Neural crest cell (in vitro differentiated cells): ENCODE measurements at places on chromosomes 16 and 17. TPM values are rescaled to one million over a fixed set of nuclear protein-coding genes. Genes with fewer than 3 reads are reported as not detected.

The RCVRN gene
- 0.09 and 0.35 TPM in 2 replicates for total RNA-seq

The IL34 gene
- total RNA-seq, result 0.16 and 0.47 TPM in 2 replicates

The GINS2 gene
- total RNA-seq, result 74.0 and 82.2 TPM in 2 replicates

The VTN gene
- 0.40 and 0.68 TPM in 2 replicates for total RNA-seq

The CRYM gene
- 1.2 and 2.2 TPM in 2 replicates for total RNA-seq

The GPR142 gene
- total RNA-seq, result 0.23 TPM in 1 of 2 replicates, not detected in the other

The ADAMTS18 gene
- 0.12 TPM in 1 of 2 replicates, not detected in the other for total RNA-seq

The KRTAP2-2 gene
- total RNA-seq, result not detected in 2 replicates

- no peaks in the 10 kb centered on the region for H3K27me3 ChIP-seq
- H3K27ac ChIP-seq, result no peak overlapping the region
- H3K4me1 ChIP-seq, result peaks cover 13% of the 10 kb centered on the region
- no peak overlapping the region for H3K4me3 ChIP-seq
Measured at GRCh38 chr17:5915337-5915736, 154.8 kb upstream of the WSCD1 start.

- H3K36me3 ChIP-seq, result no peaks in the 10 kb centered on the region
- DNase-seq, result no peak
- H3K4me1 ChIP-seq, result peaks cover 4% of the 10 kb centered on the region
- H3K27me3 ChIP-seq, result no peaks in the 10 kb centered on the region
Measured at GRCh38 chr17:63950940-63951907, 19.1 kb upstream of the CD79B start.

DNA sequence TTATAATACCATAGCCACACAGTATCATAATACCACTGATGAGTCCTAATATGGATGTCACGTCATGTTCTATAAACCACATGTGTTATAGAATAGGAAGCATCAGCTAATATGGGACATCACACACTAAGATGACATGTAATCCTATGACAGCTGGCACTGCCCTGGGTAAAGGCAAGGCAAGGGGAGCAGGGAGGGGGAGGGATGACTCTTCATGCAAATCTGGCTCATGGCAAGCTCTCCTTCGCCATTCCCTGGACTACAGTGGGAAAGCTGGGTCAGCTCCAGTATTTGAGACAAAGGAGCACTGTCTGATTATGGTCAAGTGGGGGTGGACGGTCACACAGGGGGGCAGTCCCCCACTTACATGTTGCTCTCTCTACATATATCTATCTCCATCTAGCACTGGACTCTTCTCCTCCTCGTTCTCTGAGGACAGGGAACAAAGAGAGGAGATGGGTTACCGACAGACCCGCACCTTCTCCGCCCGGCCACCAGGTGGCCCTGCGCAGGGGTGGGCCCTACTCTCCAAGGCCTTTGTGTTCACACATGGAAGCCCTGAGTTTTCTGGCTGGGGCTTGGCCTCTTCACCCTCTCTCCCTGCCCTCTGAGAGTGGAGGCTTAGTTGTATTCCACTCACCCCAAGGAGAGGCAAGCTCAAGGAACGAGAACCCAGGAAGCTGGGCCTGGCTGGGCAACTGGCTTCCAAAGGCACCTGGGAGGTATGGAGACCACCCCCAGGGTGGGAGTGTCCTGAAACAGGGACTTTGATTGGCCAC lies 23.4 kb upstream of the MPO start:
- no peak overlapping the region for H3K4me3 ChIP-seq
- no peaks in the 10 kb centered on the region for H3K36me3 ChIP-seq
- no peak overlapping the region for H3K27ac ChIP-seq

DNA sequence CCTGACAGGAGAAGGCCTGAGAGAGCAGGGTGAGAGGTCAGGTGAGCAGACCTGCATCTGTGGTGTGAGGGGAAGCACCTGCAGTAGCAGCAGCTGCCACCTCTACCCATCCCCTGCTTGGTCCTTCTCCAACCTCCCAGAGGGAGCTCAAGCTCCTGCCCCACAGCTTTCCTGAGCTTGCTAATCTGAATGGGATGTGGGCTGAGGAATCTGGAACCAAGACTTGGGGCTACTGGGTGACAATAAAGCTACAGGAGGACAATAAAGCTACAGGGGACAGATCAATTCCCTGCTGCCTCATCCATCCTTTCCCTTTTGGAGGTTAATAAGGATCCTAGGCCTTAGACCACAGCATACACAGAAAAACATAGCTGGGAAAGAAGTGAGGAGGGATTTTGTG lies 4.9 kb upstream of the TBX4 start:
- peaks cover 59% of the 10 kb centered on the region for H3K27me3 ChIP-seq
- H3K4me1 ChIP-seq, result peaks cover 5% of the 10 kb centered on the region
- no peak for DNase-seq
- H3K4me3 ChIP-seq, result no peak overlapping the region
- no peaks in the 10 kb centered on the region for H3K36me3 ChIP-seq
- H3K27ac ChIP-seq, result no peak overlapping the region

DNA sequence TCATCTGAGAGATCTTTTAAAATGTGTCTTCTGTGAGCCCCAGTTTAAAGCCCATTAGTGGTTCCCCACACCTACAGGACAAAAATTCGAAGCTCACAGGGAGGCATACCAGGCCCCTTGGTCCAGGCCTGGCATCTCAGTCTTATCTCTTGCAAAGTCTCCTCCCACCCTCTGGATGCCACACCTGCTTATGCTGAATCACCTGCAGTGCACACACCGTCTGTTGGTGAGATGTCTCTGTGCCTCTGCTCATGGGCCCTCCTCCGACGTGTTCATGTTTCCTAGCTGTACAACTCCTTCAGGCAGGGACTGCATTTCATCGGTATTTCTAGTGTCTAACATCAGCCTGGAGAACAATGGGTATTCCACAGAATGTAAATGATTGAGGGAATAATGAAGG lies 41.6 kb downstream of the RNF157 start:
- DNase-seq, result no peak
- no peak overlapping the region for H3K4me3 ChIP-seq
- H3K27ac ChIP-seq, result no peak overlapping the region
- peaks cover 9% of the 10 kb centered on the region for H3K36me3 ChIP-seq

GRCh38 chr16:21590287-21590686 lies 9.1 kb upstream of the METTL9 start:
- H3K27me3 ChIP-seq, result peaks cover 9% of the 10 kb centered on the region
- no peak for DNase-seq
- H3K4me3 ChIP-seq, result no peak overlapping the region
- no peaks in the 10 kb centered on the region for H3K4me1 ChIP-seq
- H3K36me3 ChIP-seq, result no peaks in the 10 kb centered on the region

GRCh38 chr17:82943751-82944150 lies 103.9 kb upstream of the ZNF750 start:
- DNase-seq, result no peak
- H3K27ac ChIP-seq, result no peak overlapping the region
- no peaks in the 10 kb centered on the region for H3K4me1 ChIP-seq
- H3K4me3 ChIP-seq, result no peak overlapping the region
- H3K27me3 ChIP-seq, result no peaks in the 10 kb centered on the region
- H3K36me3 ChIP-seq, result peaks cover 57% of the 10 kb centered on the region

GRCh38 chr17:539066-539465 lies 175.6 kb downstream of the VPS53 start:
- no peak overlapping the region for H3K4me3 ChIP-seq
- no peak for DNase-seq
- peaks cover 6% of the 10 kb centered on the region for H3K36me3 ChIP-seq
- no peak overlapping the region for H3K27ac ChIP-seq

- no peaks in the 10 kb centered on the region for H3K27me3 ChIP-seq
- H3K4me1 ChIP-seq, result peaks cover 40% of the 10 kb centered on the region
- H3K36me3 ChIP-seq, result no peaks in the 10 kb centered on the region
- no peak for DNase-seq
Measured at GRCh38 chr17:43536236-43536992, 9.7 kb downstream of the ETV4 start.

DNA sequence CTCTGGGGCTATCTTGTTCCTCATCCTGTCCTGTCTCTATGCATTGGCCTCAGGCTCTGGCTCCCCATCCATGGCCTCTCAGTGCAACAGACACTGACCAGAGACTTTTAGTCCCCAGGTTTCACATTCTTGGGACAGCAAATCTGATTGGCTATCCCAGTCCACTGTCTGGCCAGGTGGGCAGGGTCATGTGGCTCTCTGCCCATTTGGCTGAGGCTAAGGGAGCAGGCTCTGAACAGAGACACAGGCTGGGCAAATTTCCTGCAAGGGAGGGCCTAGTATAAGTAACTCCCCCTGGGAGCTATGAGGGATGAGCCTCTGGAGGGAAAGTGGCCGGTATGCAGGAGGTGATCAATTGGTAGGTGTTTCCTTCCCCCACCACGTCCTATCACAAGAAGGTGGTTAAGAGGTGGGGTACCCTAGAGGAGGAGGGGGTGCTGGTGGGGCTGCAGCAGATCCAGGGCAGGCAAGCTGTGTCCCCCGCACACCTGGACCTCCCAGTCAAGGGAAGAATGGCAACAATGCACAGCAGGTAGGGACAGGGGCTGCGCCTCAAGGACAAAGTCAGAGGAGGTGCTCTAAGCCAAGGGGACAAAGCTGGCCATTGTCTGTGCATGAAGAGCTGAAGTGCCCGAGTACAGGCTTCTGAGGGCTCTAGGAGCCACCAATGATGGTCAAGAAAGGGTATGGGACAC lies 13.2 kb downstream of the XYLT2 start:
- peaks cover 23% of the 10 kb centered on the region for H3K4me1 ChIP-seq
- DNase-seq, result no peak
- H3K27ac ChIP-seq, result peak overlapping the region; percentile 35
- no peaks in the 10 kb centered on the region for H3K36me3 ChIP-seq
- no peak overlapping the region for H3K4me3 ChIP-seq
- peaks cover 3% of the 10 kb centered on the region for H3K27me3 ChIP-seq

GRCh38 chr17:74827800-74828199 lies 31.9 kb downstream of the GRIN2C start:
- no peak for DNase-seq
- no peaks in the 10 kb centered on the region for H3K27me3 ChIP-seq
- no peaks in the 10 kb centered on the region for H3K36me3 ChIP-seq
- H3K27ac ChIP-seq, result no peak overlapping the region

DNA sequence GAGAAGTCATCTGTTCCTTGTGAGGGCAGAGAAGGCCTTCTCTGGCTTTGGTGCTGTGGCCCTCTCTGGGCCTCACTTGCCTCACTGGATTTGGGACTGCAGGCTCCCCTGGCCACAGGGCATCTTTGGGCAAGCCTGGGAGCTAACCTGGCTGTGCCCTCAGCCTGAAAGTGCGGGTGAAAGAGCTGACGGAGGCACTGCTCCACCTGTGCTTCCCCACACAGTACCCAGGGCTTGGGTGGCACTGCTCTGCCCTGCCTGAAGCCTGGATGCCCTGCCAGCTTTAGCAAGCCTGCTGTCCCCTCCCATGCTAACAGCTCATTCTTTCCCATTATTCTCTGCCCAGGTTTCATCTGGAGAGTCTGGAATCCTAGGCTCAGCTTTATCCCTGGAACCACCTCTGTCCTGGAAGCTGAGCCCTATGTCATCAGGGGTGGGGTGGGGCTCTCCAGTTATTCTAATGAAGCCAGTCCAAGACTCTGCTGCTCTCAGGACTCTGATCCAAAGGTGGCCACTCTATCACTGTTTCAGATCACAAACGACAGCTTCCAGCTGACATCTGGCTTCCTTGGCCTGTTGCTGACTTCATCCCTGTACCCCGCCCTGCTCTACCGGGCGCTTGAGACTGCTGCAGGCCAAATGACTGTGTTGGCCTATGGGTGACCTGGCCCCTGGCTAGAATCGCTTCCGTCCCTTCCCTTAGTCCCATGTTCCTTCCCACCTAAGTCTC lies 29.3 kb downstream of the HIC1 start:
- no peak for DNase-seq
- H3K4me3 ChIP-seq, result no peak overlapping the region
- peaks cover 4% of the 10 kb centered on the region for H3K36me3 ChIP-seq
- no peaks in the 10 kb centered on the region for H3K27me3 ChIP-seq
- peaks cover 33% of the 10 kb centered on the region for H3K4me1 ChIP-seq

- no peak overlapping the region for H3K27ac ChIP-seq
- no peak overlapping the region for H3K4me3 ChIP-seq
- peaks cover 13% of the 10 kb centered on the region for H3K27me3 ChIP-seq
- no peaks in the 10 kb centered on the region for H3K4me1 ChIP-seq
- DNase-seq, result no peak
- H3K36me3 ChIP-seq, result no peaks in the 10 kb centered on the region
Measured at GRCh38 chr17:52209507-52209906, 51.0 kb upstream of the CA10 start.

DNA sequence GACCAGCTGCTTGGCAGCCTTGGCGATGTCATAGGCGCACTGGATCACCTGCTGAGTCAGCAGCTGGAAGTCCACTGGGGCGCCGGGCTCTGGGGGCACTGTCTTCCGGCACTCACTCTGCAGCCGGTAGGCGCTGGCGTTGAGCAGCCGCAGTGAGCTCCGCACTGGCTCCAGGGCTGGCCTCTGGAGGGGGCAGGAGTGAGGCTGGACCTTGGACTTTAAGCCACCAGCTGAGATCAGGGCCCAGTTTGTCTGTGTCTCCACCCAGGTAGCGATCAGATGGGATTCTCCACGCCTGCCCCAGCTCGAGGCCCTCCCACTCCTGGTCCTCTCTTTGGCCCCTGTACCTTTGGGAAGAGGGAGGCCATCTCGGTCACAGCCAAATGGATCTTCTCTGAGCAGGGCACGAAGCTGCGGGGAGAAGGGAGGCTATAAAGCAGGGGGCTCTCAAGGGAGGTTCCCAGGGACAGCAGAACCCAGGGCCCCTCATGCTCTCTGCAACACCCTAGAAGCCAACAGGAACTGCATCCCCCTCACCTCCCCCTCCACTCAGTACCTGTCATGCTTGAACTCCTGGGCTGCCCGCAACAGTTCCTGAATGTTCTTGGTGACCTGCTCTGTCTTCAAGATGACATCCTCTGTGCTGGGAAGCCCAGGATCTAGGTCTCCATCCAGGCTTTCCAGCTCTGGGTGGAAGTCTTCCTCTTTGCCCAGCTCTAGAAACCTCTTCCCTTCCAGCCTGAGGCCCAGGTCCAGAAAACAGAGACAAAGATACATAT lies 6.4 kb downstream of the TP53I13 start:
- no peak for DNase-seq
- H3K27me3 ChIP-seq, result peaks cover 2% of the 10 kb centered on the region
- peak overlapping the region; percentile 62 for H3K4me3 ChIP-seq
- H3K27ac ChIP-seq, result peak overlapping the region; percentile 45

DNA sequence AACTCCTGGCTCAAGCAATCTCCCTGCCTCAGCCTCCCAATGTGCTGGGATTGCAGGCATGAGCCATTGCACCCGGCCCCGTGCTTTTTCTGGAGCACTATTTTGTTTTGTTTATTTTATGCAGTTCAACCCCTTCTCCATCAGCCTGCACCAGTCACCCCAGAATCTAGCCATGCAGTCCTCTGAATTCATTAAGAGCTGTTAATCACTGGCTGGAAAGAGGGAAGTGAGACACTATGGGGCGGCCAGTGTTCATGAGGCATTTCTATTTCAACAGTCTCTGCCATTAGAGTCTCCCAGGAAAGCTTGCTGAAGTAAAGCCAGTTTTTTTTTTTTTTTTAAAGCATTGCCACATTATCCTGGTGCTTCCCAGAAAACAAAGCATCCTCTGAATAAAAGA lies 1.7 kb downstream of the VWA3A start:
- peaks cover 9% of the 10 kb centered on the region for H3K4me1 ChIP-seq
- H3K4me3 ChIP-seq, result no peak overlapping the region
- H3K27ac ChIP-seq, result no peak overlapping the region
- no peak for DNase-seq
- peaks cover 16% of the 10 kb centered on the region for H3K27me3 ChIP-seq

GRCh38 chr17:32896647-32897258 lies 19.8 kb upstream of the MYO1D start:
- no peak overlapping the region for H3K4me3 ChIP-seq
- no peaks in the 10 kb centered on the region for H3K4me1 ChIP-seq
- peaks cover 7% of the 10 kb centered on the region for H3K27me3 ChIP-seq
- no peak overlapping the region for H3K27ac ChIP-seq
- no peaks in the 10 kb centered on the region for H3K36me3 ChIP-seq
- no peak for DNase-seq
